ENCODE measurements at places on chromosomes 4 and X. TPM values are rescaled to one million over a fixed set of nuclear protein-coding genes. Genes with fewer than 3 reads are reported as not detected.

DNA sequence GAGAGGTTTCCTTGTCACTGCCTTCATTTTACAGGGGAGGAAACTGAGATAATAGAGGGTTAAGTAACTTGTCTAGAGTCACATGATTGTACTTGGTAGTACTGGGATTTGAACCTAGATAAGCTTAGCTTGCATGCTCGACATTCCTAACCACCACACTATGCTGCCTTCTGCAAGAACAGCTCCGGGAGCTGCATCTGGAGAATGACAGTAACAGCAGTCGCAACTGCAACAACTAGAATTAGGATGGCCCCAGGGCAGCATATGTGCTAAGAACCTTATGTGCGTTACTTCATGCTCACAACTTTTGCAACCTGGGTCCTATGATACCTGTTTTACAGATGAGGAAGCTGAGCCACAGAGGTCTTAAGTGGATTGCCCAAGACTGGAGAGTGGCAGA, 89.5 kb upstream of the LCORL start:
- peak; percentile 1 for DNase-seq

GRCh38 chrX:136747003-136747986, 33.4 kb downstream of the ARHGEF6 start:
- no peak for DNase-seq

DNA sequence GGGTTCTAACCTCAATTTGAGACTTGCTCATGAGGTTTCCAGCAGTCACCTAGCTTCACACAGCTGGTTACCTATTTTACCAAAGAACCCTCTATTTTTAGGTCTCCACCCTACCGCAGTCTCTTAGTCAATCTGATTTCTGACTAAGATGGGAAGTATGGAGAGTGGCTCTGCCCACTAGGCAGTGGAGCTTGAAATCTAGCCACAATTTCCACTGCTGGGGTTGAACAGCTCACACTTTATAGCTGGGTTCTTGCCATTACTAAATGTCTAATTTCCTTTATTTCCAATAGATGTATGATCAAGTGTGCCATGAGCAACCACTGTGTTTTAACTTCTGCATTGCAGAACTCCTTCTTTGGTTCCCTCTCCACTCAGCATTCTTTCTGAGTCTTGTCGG, 43.1 kb downstream of the GASK1B start:
- peak; percentile 17 for DNase-seq

DNA sequence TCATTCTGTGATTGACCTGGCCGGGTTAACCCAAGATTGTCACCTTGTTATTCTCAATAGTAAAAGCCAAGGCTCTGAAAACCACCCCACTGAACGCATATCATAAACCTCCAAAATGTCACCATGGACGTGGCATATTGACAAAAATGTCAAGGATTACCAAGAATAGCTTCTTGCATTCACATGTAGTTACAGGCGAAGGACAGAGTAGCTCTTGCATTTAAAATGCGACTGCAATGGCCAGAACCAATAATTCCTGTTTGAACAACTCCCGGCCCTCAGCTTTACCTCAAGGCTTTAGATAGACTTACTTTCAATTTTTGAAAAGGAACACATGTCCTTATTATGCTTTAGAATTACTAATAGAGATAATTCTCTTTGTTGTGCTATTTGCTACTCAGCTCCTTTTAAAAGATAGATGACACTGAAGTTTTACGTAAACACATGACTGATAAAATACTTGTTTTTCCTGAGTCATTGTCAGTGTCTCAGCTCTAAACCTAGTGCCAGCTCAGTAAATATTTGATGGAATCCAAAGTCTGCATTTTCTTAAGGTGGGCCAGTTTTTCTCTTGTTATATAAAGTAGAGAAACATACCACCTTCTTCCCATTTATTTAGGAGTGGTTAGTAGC, 66.3 kb downstream of the CLDN34 start:
- no peak for DNase-seq

DNA sequence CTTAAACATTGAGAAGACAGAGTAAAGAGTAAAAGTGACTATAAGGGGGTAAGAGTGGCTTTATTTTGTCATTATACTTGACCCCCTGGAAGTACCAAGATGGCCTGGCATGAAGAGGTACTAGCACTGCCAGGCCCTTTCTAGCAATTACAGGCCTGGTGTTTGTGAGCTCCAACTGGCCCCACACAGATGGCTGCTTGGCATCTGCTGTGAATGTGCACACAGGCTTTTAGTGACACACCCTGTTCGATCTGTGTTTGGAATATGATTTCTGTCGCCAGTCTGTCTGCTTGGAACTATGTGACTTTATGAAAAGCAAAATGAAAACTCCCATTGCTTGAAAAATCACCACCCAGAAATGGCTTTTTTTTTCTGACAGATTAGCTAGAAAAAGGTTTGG, 123.3 kb downstream of the CLCN4 start:
- DNase-seq: no peak

GRCh38 chr4:37130465-37130864, 114.1 kb upstream of the NWD2 start:
- DNase-seq: no peak

TMPRSS11D gene
- total RNA-seq: not detected

GAB3 gene
- total RNA-seq: under 0.01 TPM

Data from RPMI7951 (cell line).